ENCODE measurements at places on chromosomes 2 and 18.

GRCh38 chr2:189363559-189363958 is 77.7 kb upstream of the WDR75 start:
- no peak for DNase-seq

DNA sequence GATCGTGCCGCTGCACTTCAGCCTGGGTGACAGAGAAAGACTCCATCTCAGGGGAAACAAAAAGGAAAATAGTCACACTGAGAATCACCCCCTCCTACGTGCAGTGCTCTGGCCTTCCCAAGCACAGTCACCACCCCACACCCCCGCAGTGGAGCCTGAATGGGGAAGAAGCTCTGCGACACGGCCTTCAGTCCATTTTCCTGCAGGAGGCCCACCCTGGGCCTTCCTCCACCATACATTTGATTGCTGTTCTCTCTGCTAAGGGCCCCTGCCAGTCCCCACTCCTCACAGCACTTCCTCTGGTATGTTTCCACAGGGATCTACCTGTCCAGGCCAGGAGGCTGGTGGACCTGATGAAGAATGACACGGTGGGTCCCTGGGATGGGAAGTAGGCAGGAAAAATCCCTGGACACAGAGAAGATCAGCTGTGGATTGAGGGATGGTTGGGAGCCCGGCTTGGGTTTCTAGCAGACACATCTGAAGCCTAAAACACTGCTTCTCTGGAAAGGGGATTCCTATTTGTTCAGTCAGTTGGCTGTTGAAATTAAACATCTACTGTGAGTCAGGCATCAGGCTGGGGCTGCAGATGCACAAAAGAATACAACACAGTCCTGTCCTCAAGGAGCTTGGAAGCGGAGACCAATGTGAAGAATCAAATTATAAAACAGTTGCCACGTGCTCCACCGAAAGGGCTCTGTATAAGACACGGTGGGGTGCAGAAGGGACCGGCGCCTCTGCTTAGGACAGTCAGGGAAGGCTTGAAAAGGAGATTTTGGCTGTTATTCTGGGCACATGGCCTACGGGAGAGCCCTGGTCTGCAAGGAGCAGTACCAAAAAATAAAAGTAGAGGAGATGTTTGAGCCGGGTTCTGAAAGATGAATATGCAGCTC is 82.2 kb downstream of the PLB1 start:
- DNase-seq = no peak

GRCh38 chr18:42509750-42510415 is 554.8 kb downstream of the PIK3C3 start:
- no peak for DNase-seq

DNA sequence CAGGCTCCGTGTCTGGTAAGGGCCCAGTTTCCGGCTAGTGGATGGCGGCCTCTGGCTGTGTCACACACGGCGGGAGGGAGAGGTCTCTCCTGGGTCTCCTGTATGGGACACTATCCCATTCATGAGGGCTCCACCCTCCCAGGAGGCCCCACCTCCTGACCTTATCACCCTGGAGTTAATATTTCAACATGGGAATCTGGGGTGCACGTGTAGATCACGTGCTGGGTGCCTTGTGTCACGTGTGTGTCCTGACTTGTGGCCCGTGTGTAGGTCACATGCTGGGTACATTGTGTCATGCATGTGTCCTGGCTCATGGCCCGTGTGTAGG is 9.9 kb downstream of the NEU4 start:
- no peak for DNase-seq

DNA sequence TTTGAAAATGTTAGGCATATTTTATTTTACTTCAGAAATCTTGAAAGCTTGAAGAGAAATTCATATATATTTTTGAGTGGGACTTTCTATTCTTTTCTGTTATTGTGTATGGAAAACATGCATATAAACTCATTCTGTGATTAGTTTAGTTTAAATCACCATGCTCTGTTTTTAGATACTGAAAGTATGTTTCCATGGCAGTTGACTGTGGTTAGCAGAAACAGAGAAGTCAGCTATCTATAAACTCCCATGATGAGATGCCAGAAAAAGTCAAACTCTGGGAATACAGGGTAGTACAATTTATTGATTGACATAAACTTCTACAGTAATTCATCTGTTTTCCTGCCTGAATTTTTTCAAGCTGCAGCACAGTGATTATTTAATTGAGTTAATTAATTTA is 905.3 kb upstream of the VRK2 start:
- no peak for DNase-seq

DNA sequence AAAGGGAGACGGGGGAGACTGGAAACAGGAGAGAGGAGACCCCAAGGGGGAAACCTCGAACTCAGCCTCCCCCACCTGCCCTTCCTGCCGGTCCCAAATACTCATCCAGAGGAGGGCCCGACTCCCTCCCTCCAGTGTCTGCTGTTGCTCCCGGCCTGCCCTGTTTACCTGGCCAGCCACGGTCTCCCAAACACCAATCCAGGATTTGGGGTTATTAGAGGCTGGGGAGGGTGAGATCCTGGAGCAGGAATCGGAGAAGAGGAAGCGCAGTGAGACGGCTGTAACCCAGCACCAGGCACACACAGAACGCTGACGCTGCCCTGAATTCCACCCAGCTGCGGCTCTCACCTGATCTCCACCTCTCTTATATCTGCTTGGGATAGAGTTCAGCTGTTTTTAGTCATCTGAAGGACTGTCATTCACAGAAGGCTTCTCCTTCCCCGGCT is 213.0 kb downstream of the TNS1 start:
- DNase-seq = no peak

DNA sequence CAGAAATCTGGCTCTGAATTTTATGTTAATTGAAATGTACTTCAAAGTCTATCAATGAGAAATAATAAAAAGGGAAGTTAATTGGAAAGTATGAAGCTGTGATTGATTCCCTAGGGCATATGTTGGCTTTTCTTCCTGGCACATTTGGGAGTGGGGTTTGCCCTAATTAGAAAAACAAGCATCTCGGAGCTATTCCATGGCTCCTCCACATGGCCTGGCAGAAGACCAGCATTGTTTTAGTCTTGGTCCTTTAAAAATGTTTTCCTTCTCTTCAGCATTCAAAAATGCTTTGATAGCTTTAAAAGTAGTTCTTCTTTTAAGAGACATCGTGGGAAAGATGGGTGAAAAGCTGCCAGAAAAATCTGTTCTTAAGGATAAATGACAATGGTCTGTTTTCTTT is 445.5 kb upstream of the PKDCC start:
- no peak for DNase-seq

GRCh38 chr2:219995991-219996765 is 368.7 kb downstream of the SLC4A3 start:
- DNase-seq = no peak

DNA sequence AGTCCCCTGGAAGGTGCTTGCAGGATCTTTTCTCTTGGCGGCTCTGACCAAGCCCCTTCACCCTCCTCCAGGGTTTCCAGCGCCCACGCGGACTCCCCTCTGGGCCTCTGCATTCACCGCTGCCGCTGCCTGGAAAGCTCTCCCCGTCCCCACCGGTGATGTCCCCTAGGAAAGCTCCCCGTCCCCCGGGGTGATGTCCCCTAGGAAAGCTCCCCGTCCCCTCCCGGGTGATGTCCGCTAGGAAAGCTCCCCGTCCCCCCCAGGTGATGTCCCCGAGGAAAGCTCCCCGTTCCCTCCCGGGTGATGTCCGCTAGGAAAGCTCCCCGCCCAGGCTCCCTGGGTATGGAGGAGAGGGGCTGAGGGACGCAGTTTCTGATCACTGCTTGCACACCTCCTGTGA is 27.9 kb downstream of the ZAP70 start:
- DNase-seq = no peak

- DNase-seq = no peak
Observed at GRCh38 chr18:7889515-7889914, 322.4 kb downstream of the PTPRM start.

DNA sequence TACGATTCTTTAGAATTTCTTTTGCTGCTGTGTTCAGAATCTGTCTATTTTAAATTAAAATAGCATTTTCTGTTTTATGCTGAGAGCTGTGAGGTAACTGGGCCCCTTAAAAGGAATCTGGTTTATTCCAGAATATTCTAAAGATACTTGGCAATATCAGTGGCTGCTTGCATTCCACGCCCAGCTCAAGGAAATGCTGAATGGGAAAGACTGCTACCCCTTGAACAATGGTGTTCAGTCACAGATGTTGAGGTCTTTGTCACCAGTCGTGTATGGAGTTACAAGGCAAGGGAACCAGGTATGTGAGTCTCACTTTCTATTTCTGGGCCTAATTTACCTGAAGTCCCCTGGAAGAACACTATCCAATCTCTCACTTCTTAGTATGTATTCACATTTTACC is 377.9 kb upstream of the CDH7 start:
- DNase-seq = no peak

DNA sequence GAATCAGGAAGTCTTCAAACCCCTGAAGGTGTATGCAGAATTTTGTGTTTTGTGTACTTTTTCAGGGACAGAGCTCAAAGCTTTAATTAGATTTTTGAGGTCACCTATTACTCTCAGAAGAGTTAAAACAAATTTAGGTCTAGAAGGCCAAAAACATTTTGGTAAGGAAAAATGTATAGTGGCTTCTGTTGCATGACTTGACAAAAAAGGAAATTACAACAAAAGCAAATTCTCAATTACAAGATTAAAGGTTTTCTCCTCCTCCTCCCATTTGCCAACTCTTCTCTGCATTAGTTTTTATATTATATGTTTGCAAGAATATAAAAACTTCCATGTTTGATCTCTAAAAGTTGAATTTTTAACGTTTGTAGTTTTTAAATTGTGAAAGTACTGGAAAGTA is 4.0 kb downstream of the PIK3C3 start:
- DNase-seq = no peak

GRCh38 chr2:69811018-69811417 is 18.4 kb upstream of the GMCL1 start:
- no peak for DNase-seq

DNA sequence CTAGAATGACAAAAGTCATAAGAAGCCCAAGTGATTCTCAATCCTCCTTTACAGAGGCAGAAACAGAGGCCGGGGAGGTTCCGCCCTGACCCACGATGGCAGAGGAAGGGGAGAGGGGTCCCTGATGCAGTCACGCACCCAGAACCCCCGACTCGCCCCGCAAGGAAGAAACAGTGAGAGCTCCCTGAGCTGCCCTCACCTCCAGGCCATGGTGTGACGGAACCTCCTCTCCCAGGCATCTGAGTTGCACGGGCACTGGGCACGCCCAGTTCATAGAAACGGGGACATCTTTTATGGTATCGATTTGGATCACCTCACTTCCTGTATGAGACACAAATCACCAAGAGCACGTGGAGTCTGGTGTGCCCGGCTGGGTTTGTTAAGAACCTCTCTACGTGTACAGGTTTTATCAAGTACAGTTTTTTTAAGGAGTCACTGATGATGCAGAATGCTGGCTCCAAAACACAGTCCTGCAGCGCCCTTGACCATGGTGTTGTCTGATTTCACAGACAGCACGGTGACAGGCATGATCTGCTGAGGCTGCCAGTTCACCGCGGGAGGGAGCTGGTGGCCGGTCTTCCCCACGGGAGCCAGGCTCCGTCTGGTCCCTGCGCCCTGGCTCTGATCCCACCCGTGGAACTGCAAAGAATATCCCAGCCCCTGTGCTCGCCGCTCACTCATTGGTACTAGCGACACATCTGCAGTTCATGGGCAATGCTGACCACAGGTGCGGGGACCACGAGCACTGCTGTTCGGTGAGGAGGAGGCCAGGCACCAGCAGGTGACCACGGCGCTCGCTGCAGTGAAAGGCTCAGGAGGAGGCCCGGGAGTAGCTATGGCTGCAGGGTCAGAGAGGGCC is 35.6 kb downstream of the PXDN start:
- no peak for DNase-seq

GRCh38 chr18:76689646-76690264 is 132.6 kb upstream of the ZNF236 start:
- DNase-seq = no peak

DNA sequence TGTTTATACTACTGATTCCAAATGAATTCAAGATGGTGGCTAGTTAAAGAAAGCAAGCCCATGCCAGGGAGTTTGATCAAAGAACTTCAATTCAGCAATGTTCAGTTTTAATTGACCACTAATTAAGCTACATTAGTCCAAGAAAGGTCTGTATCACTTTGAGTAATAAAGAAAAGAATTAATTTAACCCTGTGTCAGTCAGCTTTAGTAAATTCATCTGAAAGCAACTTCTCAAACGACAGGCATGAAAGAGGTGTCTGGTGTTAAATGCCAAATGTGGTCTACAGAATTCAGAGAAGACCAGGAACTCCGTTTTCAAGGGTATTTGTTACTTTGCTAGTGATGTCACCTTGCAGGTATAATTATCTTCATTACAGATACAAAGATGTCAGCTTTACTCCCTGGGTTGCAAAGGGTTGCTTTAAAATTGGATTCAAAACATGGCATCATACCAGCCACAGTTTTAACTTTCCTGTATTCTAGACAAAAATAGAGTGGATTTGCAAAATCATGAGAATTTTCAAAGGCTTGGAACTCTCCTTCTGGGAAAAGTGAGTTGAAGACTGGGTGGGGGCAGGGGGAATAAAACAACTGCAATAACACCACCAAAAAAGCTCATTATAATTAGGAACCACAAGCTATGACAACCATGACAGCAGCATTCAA is 281.5 kb downstream of the TCF4 start:
- DNase-seq = no peak

GRCh38 chr2:172283476-172283875 is 143.9 kb upstream of the ITGA6 start:
- DNase-seq = no peak

- no peak for DNase-seq
Observed at GRCh38 chr2:85312404-85312803, 15.4 kb downstream of the TGOLN2 start.

DNA sequence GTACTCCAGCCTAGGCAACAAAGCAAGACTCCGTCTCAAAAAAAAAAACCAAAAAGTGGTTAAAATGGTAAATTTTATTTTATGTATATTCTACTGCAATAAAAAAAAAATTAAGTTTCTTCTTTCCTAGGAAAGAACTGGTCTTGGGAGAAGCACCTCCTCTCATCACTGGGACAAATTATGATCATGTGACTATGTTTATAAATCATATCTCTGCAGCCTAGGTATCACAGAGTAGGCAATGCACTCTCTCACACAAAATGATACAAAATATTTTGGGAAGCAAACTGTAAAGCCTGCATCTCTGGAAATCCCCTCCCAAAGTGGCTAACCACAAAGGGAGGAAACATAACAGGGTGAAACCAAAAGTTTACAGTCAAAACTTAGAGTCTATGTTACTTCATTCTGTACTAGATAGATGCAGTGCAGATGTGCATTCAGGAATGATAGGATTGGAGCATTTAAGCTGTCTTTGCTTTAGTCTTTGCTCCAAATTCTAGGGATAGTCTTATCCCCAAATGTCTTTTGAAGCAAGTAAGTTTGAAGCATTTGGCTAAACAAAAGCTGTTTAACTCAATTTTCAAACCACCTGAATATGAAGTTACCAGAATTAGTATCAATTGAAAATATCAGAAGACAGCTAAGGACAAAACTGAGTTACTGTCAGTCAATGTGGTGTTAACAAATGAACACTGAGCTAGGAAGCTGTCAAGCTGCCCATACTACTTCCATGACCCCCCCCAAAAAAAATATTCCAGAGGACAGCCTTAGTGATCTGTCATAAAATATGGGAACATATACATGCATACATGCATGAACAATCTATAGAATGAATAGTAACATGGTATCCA is 21.1 kb upstream of the MALT1 start:
- no peak for DNase-seq
